ENCODE measurements at places on chromosomes 13 and 19. TPM values are rescaled to one million over a fixed set of nuclear protein-coding genes. Genes with fewer than 3 reads are reported as not detected.

The CRB3 gene
- total RNA-seq = 0.65 TPM

The SYCN gene
- total RNA-seq = not detected

The ZNF493 gene
- total RNA-seq = 19.1 TPM

The FFAR3 gene
- not detected for total RNA-seq

The MYO1F gene
- 0.39 TPM for total RNA-seq

The CASP14 gene
- total RNA-seq = not detected

The NXNL1 gene
- not detected for total RNA-seq

The IGFL1 gene
- total RNA-seq = not detected

The LENG9 gene
- 34.9 TPM for total RNA-seq

The GPC6 gene
- 0.11 TPM for total RNA-seq

Measured in placental epithelial cell (primary cell).